Activated gamma-delta T cell (primary cell): ENCODE measurements at places on chromosomes 5 and 9.

GRCh38 chr5:104189909-104190308 lies 627.3 kb upstream of the NUDT12 start:
- no peak for DNase-seq

DNA sequence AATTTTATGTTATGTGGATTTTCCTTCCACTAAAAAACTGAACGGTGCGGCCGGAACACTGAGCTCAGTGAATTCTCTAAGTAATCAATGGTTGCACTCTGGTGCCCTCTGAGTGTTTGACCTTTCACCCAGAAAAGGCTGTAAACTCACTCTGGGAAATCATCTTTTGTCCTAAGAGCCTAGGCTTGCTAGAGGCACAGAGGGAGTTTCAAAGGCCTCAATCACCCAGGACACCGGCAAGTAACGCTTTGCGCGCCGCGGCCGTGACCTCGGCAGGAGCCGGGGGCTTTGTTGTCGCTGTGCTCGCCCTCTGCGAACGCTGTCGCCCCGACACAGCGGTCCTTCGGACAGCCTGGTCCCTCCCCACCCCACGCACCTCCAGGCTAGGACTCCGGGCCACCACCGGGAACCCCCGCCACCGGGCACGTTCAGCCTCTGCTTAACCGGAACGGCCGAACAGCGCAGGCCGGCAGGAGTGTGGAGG lies 703 bp downstream of the ISCA1 start:
- DNase-seq: no peak

GRCh38 chr9:81256368-81256767 lies 433.0 kb downstream of the TLE1 start:
- DNase-seq: no peak

DNA sequence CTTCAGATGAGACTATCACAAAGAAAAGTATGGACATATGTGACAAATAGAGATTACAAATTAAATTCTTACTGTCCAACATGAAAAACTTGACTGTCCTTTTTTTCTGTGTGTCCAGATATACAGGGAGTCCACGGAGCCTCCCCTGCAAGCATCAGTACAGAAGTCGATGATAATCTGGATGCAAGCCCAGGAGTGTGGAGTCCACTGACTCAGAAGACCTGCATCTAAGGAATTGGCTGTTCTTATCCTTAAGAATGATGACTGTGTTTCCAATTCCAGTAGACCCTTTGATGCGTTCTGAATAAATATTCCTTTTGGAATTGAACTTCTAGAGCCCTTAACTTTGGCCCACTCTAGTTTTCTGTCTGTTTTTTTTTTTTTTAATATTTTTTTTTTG lies 56.7 kb upstream of the TAF11L2 start:
- DNase-seq: no peak

GRCh38 chr9:83284746-83285145 lies 221.8 kb upstream of the RASEF start:
- DNase-seq: no peak

- no peak for DNase-seq
Measured at GRCh38 chr5:79200573-79201183, 35.3 kb upstream of the JMY start.

DNA sequence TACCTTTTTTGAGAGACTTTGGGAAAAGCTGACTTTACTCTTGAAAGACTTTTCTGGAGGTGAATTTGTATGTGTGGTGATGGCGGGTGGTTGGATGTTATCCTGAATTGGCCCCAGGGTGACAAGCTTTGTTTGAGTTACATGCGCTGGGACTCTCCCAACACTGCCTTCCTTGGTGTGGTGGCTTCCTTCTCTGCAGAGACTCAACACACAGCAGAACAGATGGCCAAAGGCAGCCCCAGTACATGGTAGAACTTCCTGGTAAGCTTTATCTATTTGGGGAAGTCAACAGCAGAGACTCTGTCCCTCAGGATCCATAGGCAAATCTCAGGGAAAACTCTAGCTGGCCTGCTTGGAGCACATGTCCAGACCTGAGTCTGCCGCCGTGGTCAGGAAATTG lies 18.1 kb downstream of the C1QTNF2 start:
- no peak for DNase-seq

GRCh38 chr5:137666461-137666850 lies 69.4 kb downstream of the KLHL3 start:
- DNase-seq: no peak

GRCh38 chr9:77673941-77674791 lies 26.0 kb upstream of the GNA14 start:
- no peak for DNase-seq

DNA sequence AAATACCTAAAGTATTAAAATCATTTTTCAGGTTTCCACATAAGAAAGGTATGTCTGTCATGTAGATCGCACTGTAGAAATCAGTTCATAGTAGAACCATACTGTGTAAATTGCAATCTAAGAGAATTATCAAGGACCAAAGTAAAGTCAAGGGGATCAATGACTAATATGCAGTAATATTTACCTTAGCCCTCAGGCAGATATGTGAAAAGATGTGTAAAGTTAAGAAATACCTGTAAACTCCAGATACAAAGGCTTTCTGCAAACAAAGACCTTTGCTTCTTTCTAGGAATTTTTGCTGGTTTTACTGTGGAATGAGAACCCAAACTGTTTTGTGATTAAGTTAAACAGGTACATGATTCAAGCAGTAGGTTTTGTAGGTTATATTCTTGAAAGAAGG lies 11.6 kb downstream of the POLK start:
- no peak for DNase-seq

DNA sequence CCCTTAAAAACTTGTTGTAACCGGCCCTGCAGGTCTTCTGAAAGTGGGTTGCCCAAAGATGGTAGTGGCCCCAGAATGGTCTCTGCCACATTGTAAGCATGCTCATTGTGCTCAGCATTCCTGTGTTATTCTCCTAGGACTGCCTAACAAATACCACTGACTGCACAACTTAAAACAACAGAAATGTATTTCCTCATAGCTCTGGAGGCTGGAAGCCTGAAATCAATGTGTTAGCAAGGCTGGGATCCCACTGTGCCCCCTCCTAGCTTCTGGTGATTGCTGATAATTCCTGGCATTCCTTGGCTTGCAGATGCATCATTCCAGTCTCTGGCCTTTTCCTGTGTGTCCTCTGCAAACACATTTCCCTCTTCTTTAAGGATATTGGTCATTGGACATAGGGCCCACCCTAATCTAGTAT lies 3.4 kb upstream of the GCNT4 start:
- no peak for DNase-seq

DNA sequence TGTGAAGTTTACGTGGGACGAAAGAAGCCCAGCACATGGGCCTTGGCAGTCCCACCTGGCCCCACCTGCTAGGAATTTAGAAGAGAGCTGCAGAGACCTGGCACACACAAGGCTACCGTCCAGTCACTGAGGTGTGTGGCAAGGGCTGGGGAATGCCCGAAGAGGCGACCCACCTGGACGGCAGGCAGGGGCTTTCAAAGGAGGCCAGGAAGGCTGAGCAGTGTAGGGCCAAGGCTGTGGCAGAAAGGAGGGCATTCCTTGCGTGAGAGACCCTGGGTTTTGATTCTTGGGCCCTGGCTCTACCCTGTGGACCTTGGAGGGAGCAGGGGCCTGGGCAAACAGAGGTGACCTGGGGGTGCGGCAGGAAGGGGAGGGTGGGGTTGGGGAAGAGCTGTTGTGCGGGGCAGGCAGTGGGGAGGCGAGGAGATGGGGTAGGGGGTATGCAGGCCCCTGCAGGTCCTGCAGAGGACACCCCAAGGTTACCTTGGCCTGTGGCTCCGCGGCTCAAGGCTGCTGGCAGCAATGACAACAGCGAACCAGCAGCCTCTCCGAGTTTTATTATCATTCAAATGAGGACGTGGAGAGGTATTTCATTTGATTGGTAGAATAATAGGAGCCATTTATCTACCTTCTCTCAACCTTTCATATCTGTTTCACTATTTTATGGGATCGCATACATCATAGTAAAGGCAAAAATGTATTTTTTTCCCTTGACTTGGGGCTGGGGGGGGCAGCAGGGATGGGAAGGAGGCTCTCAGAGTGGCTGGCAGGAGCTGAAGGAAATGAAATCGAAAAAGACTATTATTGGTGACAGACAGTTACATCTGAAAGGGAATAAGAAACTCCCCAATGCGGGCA lies 24.8 kb downstream of the TSPAN17 start:
- no peak for DNase-seq

GRCh38 chr5:138603249-138603920 lies 28.2 kb upstream of the HSPA9 start:
- no peak for DNase-seq

DNA sequence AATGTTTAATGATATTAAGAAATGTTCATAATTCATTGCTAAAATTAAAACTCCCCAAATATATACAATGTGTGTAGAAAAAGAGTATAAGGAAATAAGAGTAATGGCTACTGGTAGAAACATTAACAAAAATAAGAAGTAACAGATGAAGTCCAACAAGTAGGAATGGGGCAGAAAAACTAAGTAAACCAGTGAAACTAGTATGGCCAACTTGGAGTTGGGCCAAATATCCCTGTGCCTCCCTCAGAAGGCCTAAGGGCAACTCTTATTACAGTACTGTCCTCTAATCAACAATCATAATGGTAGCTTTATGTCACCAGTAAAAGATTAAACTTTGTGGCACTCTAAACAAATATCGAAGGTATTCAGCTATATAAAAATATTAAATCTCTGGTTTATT lies 93.5 kb downstream of the SSBP2 start:
- no peak for DNase-seq

- DNase-seq: no peak
Measured at GRCh38 chr9:83965350-83966208, 14.4 kb downstream of the HNRNPK start.

DNA sequence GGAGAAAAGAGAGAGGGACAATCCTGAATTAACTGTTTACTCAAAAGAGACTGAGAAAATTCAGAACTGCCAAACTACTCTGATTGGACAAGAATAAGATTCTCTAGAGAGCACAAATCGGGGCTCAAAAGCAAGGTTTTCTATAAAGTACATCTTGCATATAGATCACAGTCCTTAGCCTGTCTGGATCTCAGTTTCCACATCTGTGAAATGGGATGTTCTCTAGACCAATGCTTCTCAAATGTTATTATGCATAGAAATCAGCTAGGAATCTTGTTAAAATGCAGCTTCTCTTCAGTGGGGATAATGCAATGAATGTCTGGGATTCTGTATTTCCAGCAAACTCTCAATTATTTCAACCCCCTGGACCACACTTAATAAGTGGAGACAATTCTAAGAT lies 231.6 kb downstream of the ESM1 start:
- DNase-seq: no peak

DNA sequence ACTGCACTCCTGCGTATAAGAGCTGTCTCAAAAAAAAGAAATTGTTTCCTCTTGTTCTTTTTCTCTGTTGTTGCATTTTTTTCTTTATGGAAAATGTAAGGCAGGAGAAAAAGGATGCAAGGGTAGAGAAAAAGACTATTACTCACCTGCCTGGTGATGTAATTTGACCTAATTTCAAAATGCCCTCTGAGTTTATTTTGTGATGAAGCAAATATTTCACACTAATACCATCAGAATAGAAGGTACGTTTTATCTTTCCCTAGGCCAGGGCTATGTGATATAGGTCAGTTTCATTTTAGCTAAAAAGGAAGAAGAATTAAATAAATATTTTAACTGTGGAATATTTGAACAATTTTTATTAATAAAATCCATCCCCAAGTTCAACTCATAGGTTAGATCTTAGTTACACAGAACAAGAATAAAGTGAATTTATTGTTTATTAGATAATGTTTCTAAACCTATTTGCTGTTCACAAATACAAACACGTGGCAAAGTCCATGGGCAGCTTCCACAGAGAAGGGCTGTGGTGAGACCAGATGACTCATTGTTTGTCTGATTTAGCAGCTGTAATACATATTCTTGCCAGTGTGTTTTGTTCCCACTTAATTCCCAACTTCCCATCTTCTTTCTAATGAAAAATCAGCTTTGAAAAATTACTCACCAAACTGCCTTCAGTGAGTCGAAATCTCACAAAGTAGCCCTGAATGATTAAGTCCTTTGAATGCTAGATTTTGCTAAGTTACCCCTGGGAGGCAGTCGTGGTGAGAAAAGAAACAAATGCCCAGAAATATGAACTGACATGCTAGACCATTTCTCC lies 52.8 kb upstream of the CCDC112 start:
- no peak for DNase-seq

DNA sequence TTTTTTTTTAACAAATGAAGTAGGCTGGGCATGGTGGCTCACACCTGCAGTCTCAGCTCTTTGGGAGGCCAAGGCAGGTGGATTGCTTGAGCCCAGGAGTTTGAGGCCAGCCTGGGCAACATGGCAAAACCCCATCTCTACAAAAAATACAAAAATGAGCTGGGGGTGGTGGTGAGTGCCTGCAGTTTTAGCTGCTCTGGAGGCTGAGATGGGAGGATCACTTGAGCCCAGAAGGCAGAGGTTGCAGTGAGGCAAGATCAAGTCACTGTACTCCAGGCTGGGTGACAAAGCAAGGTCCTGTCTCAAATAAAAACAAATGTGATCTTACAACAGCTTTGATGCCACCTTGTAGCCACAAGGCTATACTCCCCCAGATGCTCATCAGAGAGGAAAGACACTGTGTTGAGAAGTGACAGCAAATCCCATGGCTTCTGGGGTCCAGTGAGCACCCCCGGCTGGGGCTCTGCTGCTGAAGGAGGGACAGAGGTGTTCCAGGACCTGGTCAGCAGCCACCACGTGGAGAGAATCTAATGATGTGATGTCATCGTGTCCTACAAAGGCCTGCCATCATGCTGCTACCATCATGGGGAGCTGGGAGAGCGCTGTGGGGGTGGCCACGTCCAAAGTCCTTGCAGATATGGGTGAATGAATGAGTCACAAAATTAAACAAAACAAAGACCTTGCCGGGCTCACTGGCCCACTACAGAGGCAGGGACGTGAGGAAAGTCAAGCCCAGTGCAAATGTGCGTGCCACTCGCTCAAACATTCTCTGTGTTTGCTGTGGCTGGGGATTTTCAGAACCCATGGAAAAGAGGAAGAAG lies 60.7 kb downstream of the PRRT1B start:
- DNase-seq: no peak

DNA sequence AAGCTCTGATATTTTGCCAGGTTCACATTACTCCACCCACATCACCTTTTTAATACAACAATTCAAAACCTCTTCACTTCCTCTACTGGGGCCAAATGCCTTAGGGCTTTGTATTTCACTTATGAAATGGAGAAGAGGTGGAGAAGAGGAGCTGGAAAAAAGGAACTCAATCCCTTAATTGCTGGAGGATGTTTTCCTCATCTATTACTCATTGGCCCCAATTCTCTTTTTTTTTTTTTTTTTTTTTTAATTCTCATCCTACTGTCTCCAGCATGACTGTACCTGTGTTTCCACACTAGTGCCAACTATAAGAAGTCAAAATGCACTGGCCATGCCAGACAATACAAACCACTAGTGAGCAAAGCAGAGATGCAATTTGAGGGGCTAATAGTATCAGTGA lies 20.9 kb downstream of the FAM13B start:
- DNase-seq: no peak

- DNase-seq: no peak
Measured at GRCh38 chr5:135979510-135979909, 24.7 kb upstream of the LECT2 start.
